ENCODE measurements at places on chromosomes 2 and 18.

- no peak for DNase-seq
Observed at GRCh38 chr18:28043631-28044030, 133.3 kb downstream of the CDH2 start.

GRCh38 chr18:61371111-61371510 is 37.9 kb downstream of the CDH20 start:
- no peak for DNase-seq

- no peak for DNase-seq
Observed at GRCh38 chr2:239157771-239158170, 243.0 kb downstream of the HDAC4 start.

- no peak for DNase-seq
Observed at GRCh38 chr2:227248876-227249275, 76.2 kb upstream of the MFF start.

DNA sequence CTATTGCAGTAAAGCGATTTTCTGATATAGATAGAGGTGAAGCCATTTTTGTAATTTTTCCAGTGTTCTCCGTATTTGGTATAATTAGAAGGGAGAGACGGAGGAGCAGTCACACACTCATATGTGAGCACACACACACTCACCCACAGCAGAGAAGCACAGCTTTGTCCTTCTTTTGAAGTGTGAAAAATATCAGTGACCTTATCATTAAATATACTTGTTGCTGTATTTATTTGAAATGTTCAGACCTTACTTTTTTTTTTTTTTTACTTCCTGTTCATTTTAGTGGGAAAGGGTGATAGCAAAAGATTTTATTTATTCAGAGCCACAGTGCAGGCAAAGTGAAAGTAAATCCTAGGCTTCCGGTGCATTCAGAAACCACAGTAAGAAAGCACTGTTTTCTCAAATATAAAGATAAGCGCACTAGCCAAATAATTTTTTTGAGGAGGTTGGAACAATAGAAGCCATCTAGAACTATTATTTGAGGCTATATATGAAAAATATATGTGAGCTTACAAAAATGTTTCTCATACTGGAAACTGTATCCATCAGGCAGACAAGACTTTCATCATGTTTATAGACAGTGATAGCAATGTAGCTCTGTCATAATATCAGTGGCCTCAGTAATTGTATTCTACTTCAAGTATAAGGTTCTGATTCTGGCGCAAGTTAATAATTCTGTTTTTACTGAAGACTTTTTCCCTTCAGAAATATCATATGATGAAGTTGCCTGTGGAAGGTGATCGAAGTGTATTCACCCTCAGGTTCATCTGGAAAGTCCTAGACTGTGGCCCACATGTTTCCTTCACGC is 37.2 kb downstream of the TSHZ1 start:
- peak; percentile 33 for DNase-seq

- DNase-seq: no peak
Observed at GRCh38 chr2:120323214-120323613, 22.7 kb upstream of the INHBB start.

GRCh38 chr2:42930025-42930581 is 137.7 kb upstream of the HAAO start:
- no peak for DNase-seq

DNA sequence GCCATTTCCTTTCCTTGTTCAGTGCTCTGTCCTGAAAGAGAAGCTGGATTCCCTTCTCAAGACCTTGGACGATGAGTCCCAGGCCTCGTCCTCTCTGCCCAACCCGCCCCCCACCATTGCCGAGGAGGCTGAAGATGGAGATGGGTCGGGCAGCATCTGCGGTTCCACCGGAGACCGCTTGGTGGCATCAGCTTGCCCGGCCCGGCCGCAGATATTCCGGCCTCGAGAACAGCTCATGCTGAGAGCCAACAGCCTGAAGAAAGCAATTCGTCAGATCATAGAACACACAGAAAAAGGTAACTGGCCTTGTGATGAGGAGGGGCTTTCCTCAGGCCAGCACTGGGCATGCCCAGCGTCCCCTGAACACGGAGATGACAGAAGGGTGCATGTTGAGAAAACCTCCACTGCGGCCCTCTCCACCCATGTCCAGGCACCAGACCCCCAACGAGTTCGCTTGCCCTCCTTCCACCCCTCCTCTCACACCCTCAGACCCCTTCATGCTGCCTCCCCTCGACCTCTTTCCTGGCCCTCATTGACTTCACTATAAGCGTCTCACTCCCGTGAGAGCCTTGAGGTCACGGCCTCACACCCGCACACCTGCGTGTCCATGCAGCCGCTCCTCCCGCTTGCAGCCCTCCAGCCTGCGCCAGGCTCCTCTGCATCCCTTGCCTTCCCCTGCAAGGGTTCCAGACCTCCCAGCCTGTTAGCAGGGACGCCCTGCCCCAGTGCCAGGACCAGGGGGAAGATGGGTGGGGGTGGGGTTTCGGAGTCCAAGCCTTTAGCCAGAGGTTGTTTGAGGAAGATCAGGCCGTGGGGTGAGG is 95.0 kb downstream of the DGKD start:
- DNase-seq: no peak

DNA sequence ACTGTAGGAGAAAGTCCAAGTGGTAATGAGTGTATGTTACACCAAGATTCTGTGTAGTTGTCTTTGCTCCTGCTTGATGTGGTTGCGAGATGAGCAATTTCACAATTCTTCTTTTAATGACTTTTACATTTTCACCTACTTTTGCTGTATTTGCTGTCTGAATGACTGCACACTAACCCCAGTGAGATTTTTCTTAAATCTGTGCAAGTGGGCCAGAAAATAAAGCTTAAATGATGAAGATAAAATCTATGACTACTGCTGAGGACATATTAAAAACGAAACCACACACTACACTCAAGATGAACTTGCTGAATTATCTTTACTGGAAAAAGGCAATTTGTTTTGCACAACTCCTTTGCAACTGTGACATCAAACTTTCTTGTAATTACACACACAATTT is 4.1 kb downstream of the LDAH start:
- no peak for DNase-seq

DNA sequence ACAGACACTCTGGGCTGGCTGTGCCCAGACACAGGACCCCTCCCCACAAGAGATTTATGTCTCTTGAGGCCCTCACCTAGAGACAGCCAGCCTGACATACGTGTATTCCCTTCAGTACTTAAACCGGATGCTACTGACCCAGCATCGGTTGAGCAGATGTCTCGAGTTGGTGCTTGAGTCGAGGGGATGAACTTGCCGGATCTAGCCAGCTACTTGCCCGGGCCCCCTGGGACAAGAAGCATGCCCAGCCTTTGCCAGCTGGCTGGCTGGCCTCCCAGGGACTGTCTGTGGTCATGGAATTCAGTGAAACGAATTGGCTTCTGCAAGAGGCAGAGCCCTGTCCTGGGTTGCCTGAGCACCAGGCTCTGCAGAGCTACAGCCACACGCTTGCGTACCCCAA is 36.0 kb downstream of the DNMT3A start:
- no peak for DNase-seq

DNA sequence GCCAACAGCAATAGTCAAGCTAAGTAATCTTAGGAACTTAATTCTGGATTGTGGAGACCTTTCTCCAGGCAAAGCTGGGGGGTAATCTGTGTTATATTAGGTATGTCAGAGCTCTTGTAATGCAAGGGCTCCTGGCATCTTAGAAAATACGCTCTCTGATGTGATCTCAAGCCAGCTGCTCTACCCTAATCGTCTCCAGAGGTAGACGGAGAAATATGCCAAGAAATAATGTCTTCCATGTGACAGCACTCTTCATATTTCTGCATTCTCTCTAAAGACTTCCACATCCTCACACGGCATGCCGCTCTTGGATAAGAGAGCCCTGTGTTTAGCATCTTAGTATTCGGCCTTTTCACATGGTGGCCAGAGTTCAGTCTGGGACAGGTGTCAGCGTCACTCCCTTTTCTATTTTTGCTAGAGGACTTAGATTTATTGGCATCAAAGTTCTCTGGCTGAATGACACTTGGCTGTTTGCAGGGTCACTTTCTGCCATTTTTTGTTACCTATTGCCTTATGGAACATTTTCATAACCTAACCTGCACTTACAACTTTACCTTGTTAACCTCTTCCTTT is 25.2 kb downstream of the CAPN13 start:
- DNase-seq: no peak

DNA sequence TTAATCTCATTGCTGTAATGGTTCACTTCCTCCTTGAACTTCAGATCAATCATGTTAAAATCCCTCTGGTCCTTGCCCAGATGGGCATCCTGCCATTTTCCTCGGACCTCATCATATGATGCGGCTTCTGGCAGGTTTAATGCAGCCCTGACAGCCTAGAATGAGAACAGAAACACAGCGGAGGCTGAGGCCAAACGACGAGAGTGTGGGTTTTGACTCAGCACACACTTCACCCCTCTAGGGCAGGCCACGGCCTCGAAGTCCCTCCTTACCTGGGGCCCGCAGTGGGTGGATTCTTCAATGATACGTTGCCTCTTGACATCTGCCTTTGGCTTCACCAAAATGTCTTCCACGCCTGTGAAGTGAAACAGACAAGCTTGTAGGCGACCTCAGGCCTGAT is 56.8 kb downstream of the POLR1A start:
- DNase-seq: no peak

DNA sequence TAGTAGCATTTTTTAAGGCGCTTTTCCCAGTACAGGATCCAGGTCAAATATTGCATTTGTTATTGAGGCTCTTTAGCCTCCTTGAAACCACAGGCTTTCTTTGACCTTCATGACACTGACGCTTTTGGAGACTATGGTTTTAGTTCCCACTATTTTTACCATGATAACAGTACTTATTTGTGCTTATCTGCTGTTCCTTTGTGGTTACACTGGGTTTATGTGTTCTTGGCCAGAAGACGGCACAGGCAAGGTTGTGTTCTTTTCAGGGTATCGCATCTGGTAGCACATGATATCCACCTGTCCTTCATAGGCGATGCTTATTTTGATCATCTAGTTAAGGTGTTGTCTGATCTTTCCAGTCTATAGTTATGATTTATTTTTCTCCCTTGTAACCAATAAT is 16.8 kb upstream of the MBOAT2 start:
- no peak for DNase-seq

DNA sequence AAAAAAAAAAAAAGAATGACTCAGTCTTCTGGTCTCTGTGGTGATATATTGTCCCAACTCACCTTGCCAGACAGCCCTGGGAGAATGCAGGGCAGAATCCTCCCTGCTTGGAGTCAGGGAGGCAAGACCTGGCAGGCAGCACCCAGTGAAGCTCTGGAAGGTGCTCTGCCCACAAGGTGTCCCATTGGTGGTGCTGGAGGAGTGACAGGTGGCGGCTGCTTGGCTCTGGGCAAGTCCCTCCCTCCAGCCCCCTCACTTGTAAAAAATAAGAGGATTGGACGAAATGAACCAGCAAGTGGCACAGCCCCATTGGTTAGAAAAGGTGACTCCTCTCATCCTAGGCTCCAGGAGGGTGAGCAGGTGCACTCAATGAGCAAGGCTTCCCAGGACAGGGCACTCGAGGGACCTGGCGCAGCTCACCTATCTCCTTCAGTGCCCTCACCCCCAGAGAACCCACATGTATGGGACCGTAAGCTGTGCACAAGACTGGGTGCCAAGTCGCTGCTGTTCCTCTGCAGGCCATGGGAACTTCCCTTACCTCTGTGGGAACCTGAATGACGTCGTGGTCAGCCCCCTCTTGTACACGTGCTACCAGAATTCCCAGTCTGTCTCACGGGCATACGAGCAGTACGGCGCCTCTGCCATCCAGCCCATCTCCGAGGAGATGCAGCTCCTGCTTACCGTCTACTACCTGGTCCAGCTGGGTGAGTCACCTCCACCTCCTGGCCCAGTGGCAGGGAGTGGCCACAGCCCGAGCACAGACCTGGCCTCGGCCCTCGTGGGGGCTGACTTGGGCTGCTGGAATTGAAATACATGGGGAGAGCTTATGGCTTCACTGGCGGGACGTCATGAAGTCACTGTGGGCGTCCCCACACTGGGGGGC is 54.6 kb downstream of the GREB1 start:
- DNase-seq: no peak

- DNase-seq: no peak
Observed at GRCh38 chr18:74348581-74348980, 32.9 kb downstream of the C18orf63 start.
